Activated CD4-positive, alpha-beta memory T cell treated with anti-CD3 and anti-CD28 coated beads, Interleukin-2, amount 10 ng/mL, durations not matched to agents 7 days and 5 days (primary cell): ENCODE measurements at places on chromosomes 2 and 18.

DNA sequence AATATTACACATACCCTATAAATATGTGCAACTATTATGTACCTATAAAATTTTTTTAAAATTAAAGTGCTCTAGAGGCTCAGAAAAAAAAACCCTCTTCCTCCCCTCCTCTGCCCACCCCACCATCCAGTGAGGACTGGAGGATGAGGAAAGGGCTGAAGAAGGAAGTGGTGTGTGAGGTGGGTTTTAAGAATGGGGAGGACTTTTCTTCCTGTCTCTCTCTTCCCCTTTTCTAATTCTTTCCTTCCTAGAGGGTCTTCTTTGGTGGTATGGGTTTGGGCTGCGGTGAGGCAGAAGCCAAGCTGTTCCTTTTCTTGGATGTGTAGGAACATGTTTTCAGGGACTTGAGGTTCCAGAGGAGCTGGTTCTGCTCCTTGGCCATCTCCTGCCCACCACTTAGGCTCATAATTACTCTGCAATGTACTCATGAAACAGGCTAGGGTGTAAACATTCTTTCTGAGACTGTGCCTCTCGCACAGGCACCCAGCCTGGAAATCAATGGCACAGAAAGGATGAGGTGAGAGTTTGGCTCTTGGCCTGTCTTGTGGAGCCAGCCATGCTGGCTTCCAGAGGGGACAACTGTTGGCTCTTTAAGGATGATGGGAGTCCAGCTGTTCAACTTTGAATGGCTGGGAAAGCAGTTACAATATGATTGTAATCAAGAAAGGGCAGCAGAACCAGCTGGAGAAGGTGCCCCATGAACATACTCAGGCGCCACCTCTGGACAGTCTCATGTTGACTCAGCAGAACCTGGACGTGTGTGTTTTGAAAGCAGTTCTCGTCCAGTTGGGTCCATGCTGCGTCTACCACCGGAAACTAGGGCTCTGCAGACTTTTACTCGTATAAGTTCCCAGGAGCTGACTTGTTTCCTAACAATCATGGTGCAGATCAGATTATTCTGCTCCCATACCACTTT lies 38.3 kb downstream of the IL1RL2 start:
- no peak for DNase-seq

DNA sequence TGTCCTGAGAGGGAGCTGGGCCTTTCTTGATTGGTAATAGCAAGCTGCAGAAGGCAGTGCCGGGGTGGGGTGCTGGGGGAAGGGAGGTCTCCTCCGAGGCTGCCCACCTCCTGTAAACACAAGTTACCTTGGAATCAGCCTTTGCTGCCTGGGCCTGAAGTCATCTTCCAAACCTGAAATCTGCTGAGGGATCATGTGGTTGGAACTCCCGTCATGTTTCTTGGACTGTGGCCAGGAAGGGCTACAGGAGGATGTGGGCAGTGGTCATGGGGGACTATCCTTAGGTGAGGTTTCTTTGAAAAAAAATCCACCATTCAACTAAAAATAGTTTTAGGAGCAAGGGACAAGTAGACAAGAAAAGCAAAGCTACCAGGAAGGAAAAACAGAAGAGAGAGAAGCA lies 74.2 kb downstream of the CDK15 start:
- DNase-seq = no peak

- peak; percentile 1 for DNase-seq
These were observed 11.6 kb upstream of the SDC1 start for GRCh38 chr2:20236496-20236895.

- no peak for DNase-seq
These were observed 21.3 kb upstream of the PIK3C3 start for GRCh38 chr18:41933778-41934177.

DNA sequence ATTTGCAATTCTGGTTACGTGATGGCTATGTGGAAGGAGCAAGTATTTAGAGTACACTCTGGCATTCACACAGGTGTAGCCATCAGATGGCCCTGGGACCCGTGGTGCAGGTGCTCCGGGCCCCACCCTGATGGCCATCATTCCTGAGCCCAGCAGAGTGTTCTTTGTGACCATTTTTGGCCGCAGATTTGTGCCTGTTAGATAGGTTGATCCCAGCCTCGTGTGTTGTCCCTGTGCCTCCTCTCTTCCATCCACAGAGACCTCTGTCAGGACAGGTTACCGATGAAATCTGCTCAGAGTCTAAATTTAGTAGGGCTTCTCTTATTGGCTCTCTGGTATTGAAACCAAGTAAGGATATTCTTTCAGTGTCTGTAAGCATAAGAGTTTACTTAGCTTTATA lies 33.9 kb downstream of the MAPRE2 start:
- no peak for DNase-seq

- no peak for DNase-seq
These were observed 692.6 kb upstream of the TMEFF2 start for GRCh38 chr2:192887337-192887736.
